ENCODE measurements at places on chromosomes 13 and 19. TPM values are rescaled to one million over a fixed set of nuclear protein-coding genes. Genes with fewer than 3 reads are reported as not detected.

GRCh38 chr13:24090049-24090448, 70.5 kb upstream of the SPATA13 start:
- no peak for DNase-seq

DNA sequence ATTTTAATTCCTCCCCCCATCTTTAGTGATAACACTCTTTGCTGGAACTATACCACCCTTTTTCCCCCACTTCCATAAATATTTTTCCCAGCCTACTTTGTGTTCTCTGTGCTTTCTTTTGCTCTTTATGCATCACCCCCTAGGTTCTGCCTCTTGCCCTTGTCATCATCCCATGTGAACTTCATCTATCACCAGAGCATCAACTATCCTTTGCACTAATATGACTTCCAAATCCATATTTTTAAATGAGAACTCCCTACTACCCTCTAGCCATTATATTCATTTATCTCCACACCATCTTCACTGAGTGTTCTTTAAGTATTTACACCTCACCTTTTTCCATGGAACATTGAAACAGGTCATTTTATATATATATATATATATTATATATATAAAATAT, 452.7 kb downstream of the FOXO1 start:
- DNase-seq, result no peak

DNA sequence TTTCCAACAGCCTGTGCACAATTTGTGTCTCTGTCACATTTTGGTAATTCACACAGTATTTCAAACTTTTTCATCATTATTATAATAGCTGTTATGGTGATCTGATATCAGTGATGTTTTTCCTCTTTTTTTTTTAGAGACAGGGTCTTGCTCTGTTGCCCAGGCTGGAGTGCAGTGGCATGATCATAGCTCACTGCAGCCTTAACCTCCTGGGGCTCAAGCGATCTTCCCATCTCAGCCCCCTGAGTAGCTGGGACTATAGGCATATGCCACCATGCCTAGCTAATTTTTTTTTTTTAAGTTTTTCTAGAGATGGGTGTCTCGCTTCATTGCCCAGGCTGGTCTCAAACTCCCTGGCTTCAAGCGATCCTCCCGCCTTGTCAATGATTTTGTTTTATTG, 5.8 kb downstream of the MARK4 start:
- DNase-seq, result no peak

- DNase-seq, result no peak
Measured at GRCh38 chr19:44789943-44790483, 12.3 kb downstream of the CBLC start.

DNA sequence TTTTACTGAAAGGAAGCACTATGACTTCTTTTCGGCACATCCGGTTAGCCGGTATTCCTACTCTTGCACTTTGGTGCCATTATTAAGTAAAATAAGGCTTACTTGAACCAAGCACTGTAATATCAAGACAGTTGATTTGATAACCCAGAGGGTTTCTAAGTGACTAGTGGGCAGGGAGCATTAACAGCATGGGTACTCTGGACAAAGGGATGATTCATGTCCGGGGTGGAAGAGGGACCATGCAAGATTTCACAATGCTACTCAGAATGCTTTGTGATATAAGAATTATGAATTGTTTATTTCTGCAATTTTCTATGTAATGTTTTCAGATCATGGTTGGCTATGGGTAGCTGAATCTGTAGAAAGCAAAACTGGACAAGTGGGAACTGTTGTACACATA, 282.1 kb downstream of the TDRD3 start:
- DNase-seq, result peak; percentile 51

The LHB gene
- total RNA-seq, result not detected

DNA sequence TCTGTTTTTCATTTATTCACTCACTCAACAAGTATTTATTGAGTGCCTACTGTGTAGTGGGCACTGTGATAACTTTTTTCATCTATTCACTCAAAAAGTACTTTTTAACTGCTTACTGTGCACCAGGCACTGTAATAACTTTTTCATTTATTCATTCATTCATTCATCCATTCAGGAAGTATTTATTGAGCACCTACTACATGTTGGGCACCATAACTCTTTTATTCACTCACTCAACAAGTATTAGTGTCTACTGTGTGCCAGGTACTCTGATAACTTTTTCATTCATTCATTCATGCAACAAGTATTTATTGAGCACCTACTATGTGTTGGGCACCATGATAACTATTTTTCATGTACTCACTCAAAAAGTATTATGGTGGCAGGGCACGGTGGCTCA, 6.9 kb downstream of the CIB3 start:
- no peak for DNase-seq

GRCh38 chr13:58865286-58865685, 1233.7 kb downstream of the PCDH17 start:
- no peak for DNase-seq

DNA sequence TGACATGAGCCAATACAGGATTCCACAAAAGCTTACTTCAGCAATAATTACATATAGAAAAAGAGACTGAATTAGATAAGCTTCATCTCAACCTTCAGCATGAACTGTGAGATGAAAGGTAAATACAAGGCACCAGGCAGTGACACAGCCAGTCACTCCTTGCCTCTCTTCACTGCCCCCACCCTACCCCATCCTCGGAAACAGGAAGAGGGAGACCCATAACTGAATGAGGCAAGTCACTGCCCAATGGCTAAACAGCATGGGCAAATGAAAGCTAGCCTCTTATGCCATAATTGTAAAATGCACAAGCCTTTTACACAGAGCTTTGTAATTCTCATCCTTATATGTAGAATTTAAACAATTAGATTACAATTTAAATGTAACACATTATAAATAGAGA, 1.7 kb downstream of the ZNF160 start:
- no peak for DNase-seq

- peak; percentile 6 for DNase-seq
Measured at GRCh38 chr19:28578786-28579505, 634.0 kb downstream of the UQCRFS1 start.

The ZNF540 gene
- total RNA-seq, result 0.92 TPM

GRCh38 chr13:79973533-79973963, 367.4 kb downstream of the SPRY2 start:
- DNase-seq, result peak; percentile 44

DNA sequence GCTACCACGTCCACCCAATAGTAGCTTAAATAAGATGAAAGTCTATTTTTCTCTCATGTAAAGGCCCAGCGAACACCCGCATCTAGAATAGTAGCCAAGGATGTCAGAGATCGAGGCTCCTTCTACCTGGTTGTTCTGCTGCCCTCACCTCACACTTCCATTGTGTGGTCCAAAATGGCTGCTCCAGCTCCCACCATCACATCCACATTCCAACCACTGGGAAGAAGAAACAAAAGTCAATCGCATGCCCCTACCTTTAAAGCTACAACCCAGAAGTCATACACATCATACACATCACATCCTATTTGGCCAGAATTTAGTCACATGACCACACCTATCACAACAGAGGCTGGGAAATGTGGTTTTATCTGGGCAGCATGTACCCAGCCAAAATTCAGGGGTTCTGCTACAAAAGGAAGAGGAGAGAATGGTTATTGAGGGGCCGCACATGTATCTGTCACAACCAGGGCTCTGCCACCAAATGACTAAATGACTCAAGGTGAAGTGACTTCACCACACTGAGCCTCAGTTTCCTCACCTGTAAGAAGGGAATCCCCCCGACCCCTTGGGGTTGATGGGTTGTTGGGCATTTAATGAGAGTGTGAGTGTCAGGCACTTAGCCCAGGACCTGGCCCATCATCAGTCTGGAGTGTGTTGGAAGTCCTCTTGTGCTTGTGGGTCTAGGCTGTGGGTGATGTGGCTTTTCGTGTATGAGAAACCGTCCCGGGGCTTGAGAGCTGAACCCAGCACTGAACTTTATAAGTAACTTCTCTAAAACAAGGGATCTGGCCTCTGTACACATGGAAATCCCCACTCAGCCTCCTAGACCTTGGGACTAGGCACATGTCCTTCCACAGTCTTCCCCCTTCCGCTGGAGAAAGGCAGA, 10.2 kb upstream of the CBLC start:
- no peak for DNase-seq

DNA sequence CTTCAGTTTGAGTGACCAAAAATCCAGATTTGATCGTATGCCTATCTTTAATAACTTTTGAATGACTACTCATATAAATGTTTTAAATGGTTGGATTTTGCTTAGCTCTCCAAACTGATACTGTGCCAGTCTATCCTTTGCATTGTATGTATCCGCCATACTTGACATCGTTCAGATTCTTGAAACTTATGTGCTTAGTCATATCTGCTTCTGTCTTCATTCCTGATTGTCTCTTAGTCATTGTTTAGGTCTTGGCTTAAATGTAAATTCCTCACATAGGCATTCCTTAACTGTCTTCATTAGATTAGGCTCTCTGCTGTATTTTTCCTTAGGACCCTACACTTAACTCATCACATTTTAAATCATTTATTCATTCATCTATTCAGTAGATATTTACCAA, 126.0 kb downstream of the PCCA start:
- DNase-seq, result no peak

- DNase-seq, result no peak
Measured at GRCh38 chr13:85651440-85651839, 147.8 kb downstream of the SLITRK6 start.

DNA sequence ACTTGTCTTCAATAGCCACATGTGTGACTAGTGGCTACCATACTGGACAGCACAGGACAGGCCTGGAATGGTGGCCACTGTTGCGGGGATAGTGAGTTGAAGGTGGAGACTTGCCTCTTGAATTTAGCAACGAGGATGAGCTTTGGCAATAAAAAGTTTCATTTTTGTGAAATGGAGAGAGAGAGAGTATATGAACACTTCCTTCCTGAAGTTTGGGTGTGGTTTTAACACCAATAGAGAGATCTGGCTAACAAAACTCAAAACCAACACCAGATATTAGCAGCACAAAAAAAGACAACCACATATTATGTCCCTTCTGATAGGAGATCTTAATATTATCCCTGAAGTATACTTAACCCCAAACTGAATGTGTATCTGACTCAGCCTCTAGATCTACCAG, 6.3 kb upstream of the LRFN3 start:
- no peak for DNase-seq

- peak; percentile 51 for DNase-seq
Measured at GRCh38 chr19:55640577-55641425, at the start of gene ZNF580. Gene ZNF580 (plus strand): TSS chr19:55641002. CDS start chr19:55642509, 1,507 bp downstream.

DNA sequence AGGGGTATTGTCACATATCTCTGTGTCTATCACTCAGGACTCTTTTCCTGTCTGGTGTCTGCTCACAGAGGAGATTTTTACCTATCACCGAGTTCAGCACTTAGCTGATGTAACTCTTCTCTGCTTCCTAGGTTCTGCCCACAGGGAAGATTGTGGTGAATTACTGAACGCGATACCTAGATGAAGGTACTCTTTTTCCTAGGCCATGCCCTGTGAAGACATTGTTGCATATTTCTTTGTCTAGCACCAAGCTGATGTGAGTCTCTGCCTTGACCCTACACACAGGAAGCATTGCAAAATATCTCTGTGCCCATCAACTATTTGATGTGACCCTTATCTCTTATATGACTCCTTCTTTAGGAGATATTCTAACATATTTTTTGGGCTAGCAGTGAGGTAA, 72.1 kb upstream of the ZNF43 start:
- no peak for DNase-seq

The PRODH2 gene
- total RNA-seq, result not detected

GRCh38 chr19:43485951-43486350, 18.6 kb downstream of the PHLDB3 start:
- no peak for DNase-seq

DNA sequence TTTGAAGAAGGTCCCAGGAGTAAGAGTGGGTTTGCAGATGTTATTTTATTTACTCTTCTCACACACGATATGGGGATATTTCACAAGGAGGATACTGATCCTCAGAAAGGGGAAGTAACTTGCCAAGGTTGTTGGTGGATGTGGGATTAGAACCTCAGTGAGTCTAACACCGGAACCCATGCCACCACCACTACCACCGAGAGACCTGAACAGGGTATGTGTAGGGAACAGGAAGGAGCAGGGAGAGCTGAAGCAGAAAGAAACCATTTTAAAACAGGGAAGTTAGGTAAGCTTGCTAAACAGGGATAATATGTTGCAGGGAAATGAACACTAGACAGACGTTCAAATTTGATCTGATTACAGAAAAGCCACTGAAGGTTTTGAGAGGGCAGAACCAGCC, 11.6 kb upstream of the CEACAM3 start:
- no peak for DNase-seq

DNA sequence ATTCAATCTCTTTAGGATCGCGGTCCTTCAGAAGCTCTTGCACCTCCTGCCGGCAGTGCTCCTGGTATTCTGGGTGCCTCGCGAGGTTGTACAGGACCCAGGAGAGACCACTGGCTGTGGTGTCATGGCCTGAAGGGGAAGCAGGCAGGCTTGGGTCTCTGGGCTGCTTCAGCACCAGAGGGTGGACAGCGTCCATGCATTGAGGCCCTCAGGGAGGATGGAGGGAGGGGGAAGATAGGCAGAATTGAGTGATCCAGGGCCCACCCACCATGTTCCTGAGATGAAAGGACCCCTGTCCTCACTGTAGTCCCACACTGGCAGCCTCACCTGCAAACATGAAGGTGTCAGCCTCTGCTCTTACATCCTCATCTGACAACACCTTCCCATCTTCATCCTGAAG, 17.9 kb upstream of the OR10H5 start:
- DNase-seq, result no peak

GRCh38 chr19:292951-293350, 1.7 kb upstream of the PLPP2 start:
- no peak for DNase-seq

The EFNB2 gene
- 0.45 TPM for total RNA-seq

The NEK3 gene
- 8.1 TPM for total RNA-seq

- peak; percentile 61 for DNase-seq
Measured at GRCh38 chr19:18975869-18976268, 34.9 kb upstream of the HOMER3 start.

The COX7A1 gene
- not detected for total RNA-seq

GRCh38 chr19:1062387-1063029, 4.5 kb upstream of the ARHGAP45 start:
- no peak for DNase-seq

- DNase-seq, result no peak
Measured at GRCh38 chr19:53993448-53993847, 2.0 kb downstream of the CACNG6 start.

Data from SK-MEL-5 (cell line).